Fibroblast of skin of scalp (primary cell): ENCODE measurements at places on chromosomes 4 and X.

GRCh38 chr4:93334003-93334402 lies 494.6 kb upstream of the ATOH1 start:
- DNase-seq, result peak; percentile 6

- no peak for DNase-seq
Measured at GRCh38 chr4:11597506-11597905, 168.8 kb upstream of the HS3ST1 start.

DNA sequence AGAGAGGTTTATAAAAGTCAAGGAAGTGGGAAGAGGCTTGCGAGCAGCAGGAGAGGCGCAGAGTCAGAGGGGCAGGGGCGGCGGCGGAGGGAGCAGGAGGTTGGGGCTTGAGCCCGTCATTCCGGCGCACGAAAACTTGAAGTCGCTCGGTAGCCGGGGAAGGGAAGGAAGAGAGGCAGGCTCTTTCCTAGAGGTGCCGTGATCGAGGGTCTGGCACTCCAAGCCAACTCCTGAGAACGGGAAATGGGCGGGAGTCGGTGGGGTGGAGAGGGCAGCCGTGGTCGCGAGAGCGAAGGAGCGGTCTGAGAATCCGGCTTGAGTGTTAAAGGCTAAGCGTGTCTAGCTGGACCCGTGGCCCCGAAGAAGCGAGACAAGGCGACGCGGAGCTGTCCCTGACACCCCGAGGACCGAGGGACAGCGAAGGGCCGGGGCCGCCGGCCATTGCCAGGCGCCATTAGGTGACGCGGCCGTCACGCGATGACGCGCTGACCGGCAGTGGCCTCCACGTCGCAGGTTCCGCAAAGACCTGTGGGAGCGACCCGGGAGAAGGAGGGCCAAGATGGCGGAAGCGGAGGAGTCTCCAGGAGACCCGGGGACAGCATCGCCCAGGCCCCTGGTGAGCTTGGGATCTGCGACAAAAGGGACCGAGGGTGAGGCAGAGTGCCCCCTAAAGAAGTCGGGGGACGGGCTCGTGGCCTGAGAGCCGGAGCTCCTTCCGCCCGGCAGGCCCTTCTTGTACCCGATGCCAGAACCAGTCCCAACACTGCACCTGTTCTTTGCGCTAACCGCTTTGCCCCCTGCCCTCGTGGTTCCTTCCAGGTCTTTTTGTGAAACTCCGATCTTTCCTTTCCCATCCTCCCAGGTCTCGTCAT lies at the start of gene YIPF6:
YIPF6 (plus strand) TSS at position 544 of the 872 bp plus-strand sequence; CDS start at position 560, 16 bp downstream.
- DNase-seq, result peak; percentile 77

GRCh38 chr4:98662626-98663225 lies 4.3 kb upstream of the TSPAN5 start:
- peak; percentile 21 for DNase-seq

- DNase-seq, result no peak
Measured at GRCh38 chr4:48030470-48030869, 13.9 kb downstream of the NIPAL1 start.

DNA sequence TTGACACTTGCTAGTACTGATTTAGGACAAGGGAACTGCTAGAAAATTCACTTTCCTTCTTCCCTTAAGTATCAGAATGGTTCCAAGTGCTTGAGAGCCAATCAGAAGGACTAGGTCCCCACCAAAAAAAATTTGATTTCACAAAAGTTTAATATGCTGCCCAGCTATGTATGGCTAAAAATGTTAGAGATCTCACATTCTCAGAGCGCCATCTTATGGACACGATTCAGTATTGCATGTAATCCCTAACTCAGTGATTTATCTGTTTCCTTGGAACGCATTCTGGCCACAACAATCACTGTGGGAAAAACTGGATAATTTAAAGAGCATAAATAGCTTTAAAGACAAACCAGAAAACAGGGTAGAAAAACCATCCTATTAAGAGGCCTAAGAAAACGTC lies 255.1 kb upstream of the GPC4 start:
- peak; percentile 53 for DNase-seq

GRCh38 chr4:149952101-149952500 lies 126.1 kb upstream of the DCLK2 start:
- DNase-seq, result no peak

- DNase-seq, result peak; percentile 77
Measured at GRCh38 chr4:53656421-53656981, 65.2 kb upstream of the LNX1 start.
